ENCODE measurements at places on chromosomes 4 and X. TPM values are rescaled to one million over a fixed set of nuclear protein-coding genes. Genes with fewer than 3 reads are reported as not detected.

COX7B2 gene
- total RNA-seq, result not detected

GLUD2 gene
- total RNA-seq, result 0.35 TPM

RNF150 gene
- 0.40 TPM for total RNA-seq

BTC gene
- 0.57 TPM for total RNA-seq

XIAP gene
- 40.9 TPM for total RNA-seq

SMIM31 gene
- 0.10 TPM for total RNA-seq

TMEM271 gene
- total RNA-seq, result not detected

NPY2R gene
- not detected for total RNA-seq

RAB9B gene
- 0.98 TPM for total RNA-seq

UNC5C gene
- total RNA-seq, result 0.02 TPM

MRFAP1 gene
- 64.5 TPM for total RNA-seq

S100P gene
- 210 TPM for total RNA-seq

IQCM gene
- 0.52 TPM for total RNA-seq

KCNIP4 gene
- not detected for total RNA-seq

PASD1 gene
- not detected for total RNA-seq

TKTL1 gene
- not detected for total RNA-seq

USP17L19 gene
- not detected for total RNA-seq

HSFX3 gene
- not detected for total RNA-seq

NDNF gene
- total RNA-seq, result 0.35 TPM

DMP1 gene
- 0.02 TPM for total RNA-seq

DCAF8L2 gene
- not detected for total RNA-seq

MAGEC2 gene
- total RNA-seq, result not detected

PRR32 gene
- not detected for total RNA-seq

ARHGAP36 gene
- total RNA-seq, result not detected

SPANXN3 gene
- not detected for total RNA-seq

SPACA5 gene
- not detected for total RNA-seq

MAGEB2 gene
- total RNA-seq, result 60.3 TPM

RAI2 gene
- not detected for total RNA-seq

ARMCX1 gene
- total RNA-seq, result 0.05 TPM

AIMP1 gene
- 38.3 TPM for total RNA-seq

ZNF711 gene
- 15.8 TPM for total RNA-seq

WAS gene
- 0.20 TPM for total RNA-seq

NBDY gene
- total RNA-seq, result 67.2 TPM

MAGEA6 gene
- not detected for total RNA-seq

PCDH11X gene
- total RNA-seq, result 8.3 TPM
